ENCODE measurements at places on chromosomes 13 and 19.
A peak's percentile ranks its signal among the peaks of the same experiment; 100 is the strongest.

DNA sequence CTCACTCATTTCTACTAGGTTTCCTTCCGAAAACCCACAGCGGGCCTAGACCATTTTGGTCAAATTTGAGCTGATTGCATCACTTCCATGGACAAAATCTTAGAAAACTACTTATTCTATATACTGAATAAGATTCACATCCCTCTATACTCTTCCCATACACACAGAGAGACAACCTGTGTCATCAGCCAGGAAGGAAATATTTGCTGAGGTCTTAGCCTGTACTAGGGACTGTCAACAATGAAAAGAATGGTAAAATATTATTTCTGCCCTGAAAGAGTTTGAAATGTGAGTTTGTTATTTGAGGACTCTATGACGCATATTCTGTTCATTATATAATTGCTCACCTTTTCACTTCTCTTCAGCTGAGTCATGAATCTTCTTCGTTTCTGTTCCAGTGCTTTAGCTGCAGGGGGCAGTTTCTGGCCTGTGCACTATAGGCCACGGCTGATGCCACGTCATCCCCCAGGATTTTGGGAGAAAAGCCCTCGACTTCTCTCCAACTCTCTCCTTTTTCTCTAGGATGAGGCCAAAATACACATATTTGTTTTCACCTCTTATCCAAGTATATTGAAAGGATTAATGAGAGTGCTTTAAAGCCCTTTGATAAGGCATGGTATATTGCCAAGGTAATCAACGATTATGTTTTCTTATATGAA is 47.7 kb downstream of the GSX1 start:
- peak; percentile 36 for DNase-seq
- H3K4me3 ChIP-seq = no peak overlapping the region
- H3K36me3 ChIP-seq = no peaks in the 10 kb centered on the region
- no peaks in the 10 kb centered on the region for H3K27me3 ChIP-seq

- DNase-seq = no peak
- H3K27ac ChIP-seq = no peak overlapping the region
- H3K27me3 ChIP-seq = no peaks in the 10 kb centered on the region
- no peaks in the 10 kb centered on the region for H3K4me1 ChIP-seq
These were observed 66.9 kb downstream of the C13orf42 start for GRCh38 chr13:51044023-51044665.

DNA sequence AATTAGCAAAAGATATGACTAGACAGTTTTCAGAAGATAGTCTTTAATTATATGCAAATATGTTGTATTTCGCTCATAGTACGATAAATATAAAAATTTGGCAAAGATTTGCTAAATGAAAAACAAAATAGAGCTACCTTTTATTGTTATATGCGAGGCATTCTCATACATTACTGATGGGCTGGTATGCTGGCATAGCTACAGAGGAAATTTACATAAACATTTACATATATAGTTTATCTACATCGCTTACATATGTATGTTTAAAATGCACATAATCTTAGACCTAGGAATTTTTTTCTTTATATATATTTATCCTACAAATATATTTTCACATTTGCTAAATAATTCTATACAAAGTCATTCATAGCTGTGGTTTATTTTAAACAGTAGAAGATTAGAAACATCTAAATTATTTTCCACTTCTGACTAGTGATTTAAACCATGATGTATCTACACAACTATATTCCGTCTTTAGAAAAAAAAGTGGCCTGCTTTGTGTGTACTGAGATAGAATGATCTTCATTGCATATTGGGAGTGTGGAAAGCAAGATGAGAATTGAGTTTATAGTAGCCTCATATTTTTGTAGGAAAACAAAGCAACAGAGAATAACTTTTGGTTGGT is 1345.0 kb upstream of the SLC10A2 start:
- no peak overlapping the region for H3K27ac ChIP-seq
- no peaks in the 10 kb centered on the region for H3K27me3 ChIP-seq
- no peak for DNase-seq
- no peaks in the 10 kb centered on the region for H3K36me3 ChIP-seq

GRCh38 chr19:10292789-10293636 is 3.3 kb downstream of the ICAM5 start:
- H3K27me3 ChIP-seq = no peaks in the 10 kb centered on the region
- H3K36me3 ChIP-seq = peaks cover 2% of the 10 kb centered on the region
- peaks cover 13% of the 10 kb centered on the region for H3K4me1 ChIP-seq
- peak overlapping the region; percentile 48 for H3K27ac ChIP-seq
- H3K4me3 ChIP-seq = peak overlapping the region; percentile 91

- no peaks in the 10 kb centered on the region for H3K36me3 ChIP-seq
- peaks cover 8% of the 10 kb centered on the region for H3K27me3 ChIP-seq
- no peak for DNase-seq
- no peak overlapping the region for H3K27ac ChIP-seq
- no peak overlapping the region for H3K4me3 ChIP-seq
- no peaks in the 10 kb centered on the region for H3K4me1 ChIP-seq
These were observed 122.3 kb downstream of the SLC7A1 start for GRCh38 chr13:29473166-29473565.

DNA sequence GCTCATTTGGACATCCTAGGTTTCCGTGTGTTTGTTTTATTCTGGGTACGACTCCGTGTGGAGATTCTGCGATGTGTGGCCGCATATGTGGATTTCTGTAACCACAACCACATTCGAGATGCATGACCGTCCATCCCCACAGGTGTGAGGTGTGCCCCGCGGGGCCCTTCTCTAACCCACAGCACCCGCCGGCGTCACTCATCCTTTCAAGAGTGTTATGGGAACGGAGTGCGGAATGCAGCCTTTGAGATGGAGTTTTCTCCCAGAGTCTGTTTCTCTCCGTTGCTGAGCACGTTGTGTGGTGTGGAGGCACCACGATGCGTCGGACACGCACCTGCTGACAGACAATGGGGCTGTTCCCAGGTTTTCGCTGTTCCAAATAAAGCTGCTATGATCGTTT is 40.0 kb downstream of the C13orf46 start:
- H3K27ac ChIP-seq = no peak overlapping the region
- no peaks in the 10 kb centered on the region for H3K36me3 ChIP-seq
- H3K4me3 ChIP-seq = no peak overlapping the region

DNA sequence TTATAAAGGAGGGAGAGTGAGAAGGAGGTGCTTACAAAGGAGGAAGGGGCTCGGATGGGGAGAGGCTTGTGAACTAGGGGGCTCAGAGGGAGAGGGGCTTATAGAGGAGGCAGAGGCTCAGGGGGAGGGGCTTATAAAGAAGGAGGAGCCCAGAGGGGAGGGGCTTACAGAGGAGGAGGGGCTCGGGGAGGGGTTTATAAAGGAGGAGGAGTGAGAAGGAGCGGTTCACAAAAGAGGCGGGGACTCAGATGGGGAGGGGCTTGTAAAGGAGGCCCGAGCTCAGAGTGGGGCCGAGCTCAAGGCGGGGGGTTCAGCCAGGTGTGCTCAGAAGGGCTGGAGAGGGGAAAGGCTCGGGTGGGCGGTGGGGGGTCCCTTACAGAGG is 500 bp downstream of the SMIM24 start:
- H3K27ac ChIP-seq = no peak overlapping the region
- peaks cover 7% of the 10 kb centered on the region for H3K4me1 ChIP-seq
- H3K4me3 ChIP-seq = no peak overlapping the region
- H3K36me3 ChIP-seq = no peaks in the 10 kb centered on the region

GRCh38 chr13:41701676-41702075 is 244.3 kb downstream of the RGCC start:
- no peak for DNase-seq
- no peak overlapping the region for H3K4me3 ChIP-seq
- H3K36me3 ChIP-seq = 0 out of 2 replicates have a peak, but pooled peaks cover 3% of the 10 kb centered on the region
- no peak overlapping the region for H3K27ac ChIP-seq
- H3K27me3 ChIP-seq = no peaks in the 10 kb centered on the region
- peaks cover 16% of the 10 kb centered on the region for H3K4me1 ChIP-seq

- no peak for DNase-seq
- peaks cover 33% of the 10 kb centered on the region for H3K4me1 ChIP-seq
- H3K4me3 ChIP-seq = no peak overlapping the region
- no peak overlapping the region for H3K27ac ChIP-seq
- H3K36me3 ChIP-seq = no peaks in the 10 kb centered on the region
- H3K27me3 ChIP-seq = no peaks in the 10 kb centered on the region
These were observed 2.0 kb downstream of the RNF113B start for GRCh38 chr13:98175043-98175442.

- no peaks in the 10 kb centered on the region for H3K27me3 ChIP-seq
These were observed 12.9 kb downstream of the SIGLECL1 start for GRCh38 chr19:51263808-51264207.

GRCh38 chr19:55519451-55520311 is 17.3 kb downstream of the SBK2 start:
- no peak overlapping the region for H3K27ac ChIP-seq
- H3K36me3 ChIP-seq = no peaks in the 10 kb centered on the region
- H3K4me3 ChIP-seq = no peak overlapping the region
- peaks cover 4% of the 10 kb centered on the region for H3K4me1 ChIP-seq
- no peaks in the 10 kb centered on the region for H3K27me3 ChIP-seq

- no peaks in the 10 kb centered on the region for H3K27me3 ChIP-seq
- no peak overlapping the region for H3K4me3 ChIP-seq
- H3K27ac ChIP-seq = no peak overlapping the region
- peaks cover 14% of the 10 kb centered on the region for H3K4me1 ChIP-seq
- no peak for DNase-seq
These were observed 36.6 kb downstream of the MYH14 start for GRCh38 chr19:50239921-50240590.

GRCh38 chr19:12778905-12779161 is 3.5 kb upstream of the HOOK2 start:
- H3K27ac ChIP-seq = peak overlapping the region; percentile 96
- no peak for DNase-seq
- H3K4me1 ChIP-seq = peaks cover 80% of the 10 kb centered on the region
- H3K27me3 ChIP-seq = no peaks in the 10 kb centered on the region
- H3K36me3 ChIP-seq = no peaks in the 10 kb centered on the region

DNA sequence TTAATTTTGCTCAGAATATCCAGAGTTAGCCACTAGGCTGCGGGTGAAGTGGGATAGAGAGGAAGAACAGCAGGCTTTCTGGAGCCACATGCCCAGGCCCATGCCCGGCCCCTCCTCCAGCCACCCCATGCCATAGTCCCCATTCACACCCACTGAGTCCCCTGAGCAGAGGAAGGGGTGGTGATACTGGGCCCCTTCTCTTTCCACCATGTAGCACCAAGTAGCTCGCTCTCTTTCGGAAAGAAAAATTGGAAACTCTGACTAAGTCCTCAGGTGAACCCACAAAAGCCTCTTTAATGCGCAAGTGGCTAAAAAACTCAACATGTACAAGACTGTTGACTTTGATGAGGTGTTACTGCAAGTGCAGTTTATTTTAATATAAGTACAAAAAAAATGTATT is 76.7 kb upstream of the GPR183 start:
- H3K4me1 ChIP-seq = peaks cover 13% of the 10 kb centered on the region
- no peak overlapping the region for H3K27ac ChIP-seq
- no peak for DNase-seq
- 0 out of 2 replicates have a peak, but pooled peaks cover 5% of the 10 kb centered on the region for H3K36me3 ChIP-seq

DNA sequence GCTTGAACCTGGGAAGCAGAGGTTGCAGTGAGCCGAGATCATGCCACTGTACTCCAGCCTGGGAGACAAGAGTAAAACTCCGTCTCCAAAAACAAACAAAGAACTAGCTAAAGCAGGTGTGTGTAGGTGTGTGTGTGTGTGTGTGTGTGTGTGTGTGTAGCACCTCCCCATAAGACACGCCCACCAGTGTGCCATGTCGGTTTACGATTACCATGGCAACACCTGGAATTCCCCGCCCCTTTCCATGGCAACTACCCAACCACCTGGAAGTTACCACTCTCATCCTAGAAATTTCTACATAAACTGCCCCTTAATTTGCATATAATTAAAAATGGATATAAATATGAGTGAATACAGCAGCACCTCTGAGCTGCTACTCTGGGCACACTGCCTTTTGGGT is 80.9 kb upstream of the ADGRE5 start:
- H3K4me1 ChIP-seq = peaks cover 7% of the 10 kb centered on the region
- peak; percentile 55 for DNase-seq
- no peaks in the 10 kb centered on the region for H3K36me3 ChIP-seq
- no peaks in the 10 kb centered on the region for H3K27me3 ChIP-seq

- H3K27ac ChIP-seq = no peak overlapping the region
- no peak for DNase-seq
- no peaks in the 10 kb centered on the region for H3K4me1 ChIP-seq
- no peaks in the 10 kb centered on the region for H3K36me3 ChIP-seq
- no peaks in the 10 kb centered on the region for H3K27me3 ChIP-seq
These were observed 150.3 kb downstream of the KATNAL1 start for GRCh38 chr13:30156826-30157615.

DNA sequence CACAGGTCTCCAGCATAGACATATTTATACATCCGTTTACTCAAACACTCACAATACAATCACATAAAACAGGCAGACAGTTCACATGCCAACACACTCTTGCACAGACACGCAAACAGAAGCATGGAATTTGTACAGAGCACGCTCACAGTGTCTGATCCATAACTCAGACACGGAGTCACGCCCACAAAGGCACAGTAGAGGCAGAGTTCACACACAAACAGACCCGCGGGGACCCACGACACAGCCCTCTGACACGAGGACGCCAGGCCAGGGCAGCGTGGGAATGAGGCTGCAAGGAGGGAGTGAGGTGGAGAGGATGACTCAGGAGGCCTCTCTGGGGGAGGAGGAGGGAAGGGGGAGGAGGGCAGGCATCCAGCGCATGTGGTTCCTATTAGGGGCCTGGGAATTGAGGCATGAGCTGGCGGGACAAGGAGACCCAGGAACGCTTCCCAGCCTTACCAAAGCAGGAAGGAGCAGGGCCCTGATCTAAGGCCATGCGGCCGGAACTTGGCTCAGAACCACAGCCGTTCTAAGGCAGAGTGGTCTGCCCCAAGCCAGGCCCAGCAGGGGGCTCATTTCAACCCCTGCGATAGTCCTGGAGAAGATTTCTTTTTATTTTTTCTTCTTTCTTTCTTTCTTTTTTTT is 9.1 kb upstream of the OLFM2 start:
- no peak for DNase-seq
- no peaks in the 10 kb centered on the region for H3K27me3 ChIP-seq
- H3K4me1 ChIP-seq = peaks cover 13% of the 10 kb centered on the region
- H3K36me3 ChIP-seq = no peaks in the 10 kb centered on the region
- no peak overlapping the region for H3K4me3 ChIP-seq

- H3K36me3 ChIP-seq = no peaks in the 10 kb centered on the region
- H3K27ac ChIP-seq = no peak overlapping the region
- peaks cover 33% of the 10 kb centered on the region for H3K27me3 ChIP-seq
These were observed 313.1 kb upstream of the MAB21L1 start for GRCh38 chr13:35789335-35790165.
